ENCODE measurements at places on chromosomes 2 and 18. TPM values are rescaled to one million over a fixed set of nuclear protein-coding genes. Genes with fewer than 3 reads are reported as not detected.

The UPP2 gene
- not detected for polyA plus RNA-seq

The AOX1 gene
- 4.6 TPM for polyA plus RNA-seq

The CELF4 gene
- polyA plus RNA-seq, result 0.26 TPM

The EMILIN2 gene
- 1.4 TPM for polyA plus RNA-seq

The HES6 gene
- polyA plus RNA-seq, result 4.4 TPM

The KIF1A gene
- polyA plus RNA-seq, result 0.32 TPM

The CHRNG gene
- polyA plus RNA-seq, result not detected

The STARD6 gene
- polyA plus RNA-seq, result not detected

The CTAGE1 gene
- polyA plus RNA-seq, result 0.03 TPM

The EIF4E2 gene
- 27.6 TPM for polyA plus RNA-seq

The CYTIP gene
- not detected for polyA plus RNA-seq

The ABCG5 gene
- polyA plus RNA-seq, result not detected

The CRYGB gene
- polyA plus RNA-seq, result not detected
